HCT116 (cell line): ENCODE measurements at places on chromosomes 1 and 21. TPM values are rescaled to one million over a fixed set of nuclear protein-coding genes. Genes with fewer than 3 reads are reported as not detected.

PTGFR gene
- total RNA-seq, result not detected

AMY1B gene
- not detected for total RNA-seq

ASPM gene
- total RNA-seq, result 29.9 TPM

RPF1 gene
- 86.9 TPM for total RNA-seq

TNFSF4 gene
- 0.89 TPM for total RNA-seq

ANXA9 gene
- total RNA-seq, result 2.7 TPM

ZBTB18 gene
- 1.8 TPM for total RNA-seq

SMIM1 gene
- total RNA-seq, result 5.5 TPM

RGS4 gene
- not detected for total RNA-seq

AVPR1B gene
- total RNA-seq, result not detected

OR2T34 gene
- total RNA-seq, result not detected

HCRTR1 gene
- not detected for total RNA-seq

KPRP gene
- total RNA-seq, result not detected

HTR6 gene
- 0.57 TPM for total RNA-seq

OR14K1 gene
- total RNA-seq, result not detected

RXRG gene
- not detected for total RNA-seq

LMX1A gene
- total RNA-seq, result not detected

ATP6V1G3 gene
- total RNA-seq, result not detected

OR6K3 gene
- not detected for total RNA-seq

GNG12 gene
- total RNA-seq, result 49.6 TPM

LCE1D gene
- total RNA-seq, result not detected
